ENCODE measurements at places on chromosomes 5 and 9.

- DNase-seq, result no peak
Observed at GRCh38 chr5:62642468-62642867, 63.8 kb downstream of the LRRC70 start.

DNA sequence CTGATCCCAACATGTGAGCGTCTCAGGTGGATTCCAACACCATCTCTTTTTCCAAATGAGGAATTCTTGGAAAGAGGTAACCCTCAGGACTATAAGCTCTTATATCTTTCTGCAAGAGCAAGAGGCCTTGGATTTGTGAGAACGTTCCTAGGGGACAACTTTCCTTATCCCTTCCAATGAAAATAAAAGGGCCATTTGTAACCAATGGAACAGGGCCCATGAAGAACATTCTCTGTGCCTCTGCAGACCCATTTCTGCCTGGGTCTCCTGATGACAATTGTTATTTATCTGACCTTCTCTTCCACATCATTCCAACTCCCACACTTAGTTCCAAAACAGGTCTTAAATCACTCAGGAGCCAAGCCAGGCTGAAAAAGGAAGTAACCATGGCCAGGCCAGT, 202.6 kb downstream of the ZNF462 start:
- DNase-seq, result no peak

DNA sequence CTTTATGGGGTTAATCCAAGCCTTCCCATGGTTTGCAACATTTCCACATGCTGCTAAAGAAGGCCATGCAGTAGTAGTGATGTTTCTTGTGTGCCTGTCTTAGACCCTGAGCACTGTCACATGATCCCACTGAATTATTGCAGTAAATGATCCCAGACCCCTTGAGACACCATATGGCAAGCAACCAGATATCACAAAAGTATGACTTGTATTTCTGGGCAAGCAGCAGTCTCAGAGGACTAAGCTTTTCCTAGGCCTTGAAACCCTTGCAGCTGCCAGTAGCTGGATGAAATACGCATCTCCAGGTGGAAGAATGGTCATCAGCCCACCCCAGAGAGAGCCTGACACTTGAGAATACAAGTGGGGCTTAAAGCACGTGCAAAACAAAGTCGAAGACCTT, 41.8 kb downstream of the CDO1 start:
- no peak for DNase-seq

- no peak for DNase-seq
Observed at GRCh38 chr5:51104556-51104955, 278.7 kb upstream of the ISL1 start.

- no peak for DNase-seq
Observed at GRCh38 chr5:109844695-109845094, 155.0 kb downstream of the MAN2A1 start.

GRCh38 chr9:136747161-136748060, 914 bp downstream of the LCN6 start:
- DNase-seq, result no peak

- no peak for DNase-seq
Observed at GRCh38 chr5:124670722-124671184, 75.7 kb downstream of the ZNF608 start.

DNA sequence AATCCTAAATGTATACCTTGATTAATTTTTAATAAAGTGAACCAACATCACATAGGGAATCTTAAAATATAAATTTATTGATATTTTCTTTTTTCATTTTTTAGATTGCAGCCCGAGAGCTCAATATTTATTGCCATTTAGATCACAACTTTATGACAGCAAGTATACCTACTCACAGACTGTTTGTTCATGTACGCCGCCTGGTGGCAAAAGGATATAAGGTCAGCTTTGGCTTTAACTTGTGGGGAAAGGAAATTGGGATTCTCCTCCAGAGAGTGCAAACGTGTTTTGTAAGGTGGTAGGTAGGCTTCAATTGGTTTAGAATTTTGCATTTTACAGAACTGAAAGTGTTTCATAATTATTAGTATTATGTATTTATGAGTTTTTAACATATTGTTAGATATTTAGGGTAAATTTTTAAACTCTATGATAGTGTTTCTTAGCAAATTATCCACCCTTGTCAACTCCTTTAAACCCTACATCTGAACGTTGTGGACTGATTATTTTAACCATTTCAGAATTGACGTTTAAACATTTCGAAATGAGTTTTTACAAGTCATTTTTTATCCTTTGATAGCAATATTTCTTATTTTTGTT, 17.5 kb upstream of the DHFR start:
- DNase-seq, result peak; percentile 35

DNA sequence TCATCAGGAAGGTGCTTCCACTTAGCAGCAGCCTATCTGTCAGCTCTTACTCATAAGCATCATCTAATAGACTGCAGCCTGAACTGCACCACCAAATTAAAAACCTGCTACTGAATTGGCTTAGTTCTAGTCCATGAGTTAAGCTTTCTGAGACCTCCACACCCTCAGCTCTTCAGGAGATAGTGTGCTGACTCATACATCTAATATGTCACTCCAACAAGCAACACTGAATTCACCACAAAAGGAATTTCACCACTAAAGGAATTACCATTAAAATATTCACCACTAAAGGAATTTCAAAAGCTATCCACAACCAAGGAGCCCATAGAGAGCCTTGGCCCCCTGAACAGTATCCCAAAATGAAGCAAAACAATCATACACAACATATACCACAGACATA, 418.5 kb upstream of the RORB start:
- no peak for DNase-seq

GRCh38 chr5:1654786-1655495, 131.2 kb upstream of the LPCAT1 start:
- DNase-seq, result no peak

- no peak for DNase-seq
Observed at GRCh38 chr9:105751761-105752160, 57.4 kb downstream of the TMEM38B start.
